ENCODE measurements at places on chromosomes 1 and 21.

DNA sequence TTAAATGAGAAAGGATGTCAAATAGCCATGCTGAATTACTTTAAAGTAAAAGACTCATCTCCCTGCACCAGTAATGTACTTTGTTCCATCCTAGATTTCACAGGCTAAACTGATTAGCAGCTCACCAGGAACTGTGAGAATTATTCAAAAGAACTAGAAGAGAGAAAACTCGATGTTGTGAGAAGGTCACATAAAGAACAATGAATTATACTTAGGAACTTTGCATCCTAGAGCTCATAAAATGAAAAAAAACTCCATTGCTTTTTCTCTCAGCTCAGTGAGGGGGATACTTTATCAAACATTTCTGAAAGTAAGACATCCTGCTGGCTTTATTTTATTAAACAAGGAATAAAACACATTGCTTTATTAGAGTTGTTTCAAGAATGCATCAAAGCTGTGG, 278.5 kb downstream of the MRPL39 start:
- H3K4me3 ChIP-seq = no peak overlapping the region
- no peak overlapping the region for H3K27ac ChIP-seq
- no peak for DNase-seq
- no peaks in the 10 kb centered on the region for H3K36me3 ChIP-seq
- H3K27me3 ChIP-seq = no peaks in the 10 kb centered on the region

- H3K27me3 ChIP-seq = no peaks in the 10 kb centered on the region
- no peak overlapping the region for H3K27ac ChIP-seq
- H3K4me1 ChIP-seq = peaks cover 3% of the 10 kb centered on the region
These were observed 9.0 kb downstream of the HCRTR1 start for GRCh38 chr1:31626223-31627207.

- no peaks in the 10 kb centered on the region for H3K27me3 ChIP-seq
- no peaks in the 10 kb centered on the region for H3K36me3 ChIP-seq
- no peak overlapping the region for H3K27ac ChIP-seq
- H3K4me3 ChIP-seq = no peak overlapping the region
These were observed 114.8 kb upstream of the PTGFR start for GRCh38 chr1:78375996-78376395.

- H3K4me3 ChIP-seq = no peak overlapping the region
- no peaks in the 10 kb centered on the region for H3K4me1 ChIP-seq
These were observed 26.3 kb downstream of the RGS8 start for GRCh38 chr1:182658055-182658454.

- no peak for DNase-seq
- no peak overlapping the region for H3K4me3 ChIP-seq
- H3K4me1 ChIP-seq = no peaks in the 10 kb centered on the region
- no peak overlapping the region for H3K27ac ChIP-seq
- no peaks in the 10 kb centered on the region for H3K36me3 ChIP-seq
These were observed 112.8 kb downstream of the PRRX1 start for GRCh38 chr1:170776777-170777176.

- no peak overlapping the region for H3K27ac ChIP-seq
- no peaks in the 10 kb centered on the region for H3K4me1 ChIP-seq
- H3K27me3 ChIP-seq = peaks cover 2% of the 10 kb centered on the region
- DNase-seq = no peak
- H3K36me3 ChIP-seq = no peaks in the 10 kb centered on the region
- H3K4me3 ChIP-seq = no peak overlapping the region
These were observed 630.4 kb downstream of the PTPRC start for GRCh38 chr1:199269241-199269640.

GRCh38 chr1:212908971-212909370, 41.4 kb upstream of the VASH2 start:
- peaks cover 1% of the 10 kb centered on the region for H3K27me3 ChIP-seq
- H3K27ac ChIP-seq = no peak overlapping the region
- no peaks in the 10 kb centered on the region for H3K36me3 ChIP-seq
- no peaks in the 10 kb centered on the region for H3K4me1 ChIP-seq

DNA sequence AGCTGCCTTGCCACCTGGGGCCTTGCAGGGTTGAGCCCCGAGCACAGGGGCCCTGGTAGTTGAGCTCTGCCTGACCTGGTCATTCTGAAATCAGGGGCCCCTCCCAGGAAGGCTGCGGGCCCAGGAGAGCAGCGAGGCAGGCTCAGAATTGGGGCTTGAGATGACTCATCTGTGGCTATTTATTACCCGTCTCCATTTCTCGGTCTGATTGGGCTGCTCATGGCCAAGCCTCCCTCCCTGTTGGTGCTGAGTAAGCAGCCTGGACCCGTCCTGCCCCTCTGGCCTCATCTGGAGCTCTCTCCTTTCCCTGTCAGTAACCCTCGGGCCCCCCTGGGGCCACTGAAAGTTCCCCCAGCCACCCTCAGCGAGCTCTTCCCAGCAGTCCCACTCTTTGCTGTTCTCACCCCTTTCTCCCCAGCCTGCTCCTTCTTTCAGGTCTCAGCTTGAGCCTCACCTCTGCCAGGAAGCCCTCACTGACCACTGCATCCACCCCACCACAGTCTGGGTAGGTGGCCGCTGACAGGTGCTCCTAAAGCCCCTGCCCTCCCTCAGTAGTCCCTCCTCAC, 11.0 kb upstream of the TNFRSF8 start:
- H3K27me3 ChIP-seq = no peaks in the 10 kb centered on the region
- H3K4me1 ChIP-seq = peaks cover 6% of the 10 kb centered on the region
- no peak overlapping the region for H3K4me3 ChIP-seq
- no peaks in the 10 kb centered on the region for H3K36me3 ChIP-seq

DNA sequence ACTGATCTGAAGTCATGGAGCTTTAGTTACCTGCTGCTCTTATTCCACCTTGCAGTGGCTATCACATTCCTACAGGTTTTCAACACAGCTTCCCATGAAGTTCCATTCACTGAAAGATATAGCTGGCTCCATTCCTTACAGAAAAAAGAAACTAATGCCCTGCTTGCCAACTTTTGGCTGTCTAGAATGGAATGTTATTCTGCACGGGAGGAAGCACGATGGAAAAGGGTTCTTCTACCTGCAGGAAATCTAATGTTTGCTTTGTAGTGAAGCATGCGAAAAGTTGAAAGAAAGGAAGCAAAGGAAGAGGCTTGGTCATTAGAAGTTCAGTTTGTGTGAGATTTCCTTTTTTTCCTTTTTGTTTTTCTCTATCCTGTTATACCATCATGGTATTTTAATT, 32.6 kb downstream of the GIPC2 start:
- no peak overlapping the region for H3K4me3 ChIP-seq
- no peaks in the 10 kb centered on the region for H3K36me3 ChIP-seq
- no peaks in the 10 kb centered on the region for H3K4me1 ChIP-seq
- H3K27ac ChIP-seq = no peak overlapping the region
- H3K27me3 ChIP-seq = peaks cover 2% of the 10 kb centered on the region
- no peak for DNase-seq

GRCh38 chr1:33372677-33373076, 51.8 kb upstream of the A3GALT2 start:
- H3K4me3 ChIP-seq = no peak overlapping the region
- peaks cover 18% of the 10 kb centered on the region for H3K4me1 ChIP-seq
- no peaks in the 10 kb centered on the region for H3K36me3 ChIP-seq
- no peak for DNase-seq
- H3K27ac ChIP-seq = no peak overlapping the region
- no peaks in the 10 kb centered on the region for H3K27me3 ChIP-seq

DNA sequence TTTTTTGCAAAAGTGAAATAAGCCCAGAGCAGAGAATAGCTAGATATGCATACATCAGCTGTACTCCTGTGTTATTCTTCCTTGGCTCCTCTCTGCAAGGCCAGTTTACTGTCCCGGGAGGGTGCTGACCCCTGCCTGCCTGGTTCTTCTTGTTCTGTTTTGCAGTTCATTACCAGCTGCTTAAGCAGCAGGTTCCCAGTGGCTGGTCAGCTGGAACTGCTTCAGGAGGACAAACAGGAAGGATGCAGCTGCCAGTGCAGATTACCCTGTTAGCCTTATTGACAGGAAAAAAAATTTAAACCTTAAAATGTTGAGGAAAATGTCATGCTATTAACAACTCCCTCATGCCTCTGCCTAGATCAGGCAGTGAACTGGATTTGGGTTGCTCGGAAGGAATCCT, 16.0 kb upstream of the LRIG2 start:
- H3K36me3 ChIP-seq = no peaks in the 10 kb centered on the region
- H3K27ac ChIP-seq = no peak overlapping the region
- peaks cover 17% of the 10 kb centered on the region for H3K4me1 ChIP-seq
- H3K4me3 ChIP-seq = no peak overlapping the region
- DNase-seq = no peak

GRCh38 chr1:8314346-8315280, 3.3 kb upstream of the SLC45A1 start:
- H3K36me3 ChIP-seq = no peaks in the 10 kb centered on the region
- H3K27me3 ChIP-seq = peaks cover 15% of the 10 kb centered on the region
- H3K27ac ChIP-seq = no peak overlapping the region
- no peak overlapping the region for H3K4me3 ChIP-seq
- H3K4me1 ChIP-seq = peaks cover 36% of the 10 kb centered on the region

- peaks cover 8% of the 10 kb centered on the region for H3K27me3 ChIP-seq
- DNase-seq = no peak
- no peaks in the 10 kb centered on the region for H3K36me3 ChIP-seq
- no peak overlapping the region for H3K4me3 ChIP-seq
- no peaks in the 10 kb centered on the region for H3K4me1 ChIP-seq
- H3K27ac ChIP-seq = no peak overlapping the region
These were observed 2.0 kb upstream of the RAB7B start for GRCh38 chr1:206005234-206005633.

DNA sequence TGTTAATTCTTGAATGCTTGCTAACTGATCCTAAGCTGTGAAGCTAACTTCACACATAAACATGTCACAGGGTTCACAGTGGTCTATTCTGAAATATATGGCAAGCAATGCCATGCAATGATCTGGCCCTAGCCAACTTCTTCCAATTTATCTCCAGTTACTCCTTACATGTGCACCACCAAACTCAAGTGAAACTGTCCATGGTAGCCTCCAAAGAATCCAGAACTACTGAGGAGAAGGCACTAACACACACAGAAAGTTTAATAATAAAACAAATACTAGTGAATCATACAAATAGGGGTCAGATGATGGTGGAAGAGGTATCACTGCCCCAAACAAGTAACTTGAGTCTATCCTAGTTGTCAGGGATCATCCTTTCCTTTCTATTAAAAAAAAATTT, 172.6 kb upstream of the RAB4A start:
- no peak overlapping the region for H3K4me3 ChIP-seq
- no peak overlapping the region for H3K27ac ChIP-seq
- no peaks in the 10 kb centered on the region for H3K27me3 ChIP-seq
- DNase-seq = no peak
- no peaks in the 10 kb centered on the region for H3K36me3 ChIP-seq

GRCh38 chr1:203169770-203170520, 5.7 kb downstream of the MYBPH start:
- H3K27ac ChIP-seq = no peak overlapping the region
- no peak overlapping the region for H3K4me3 ChIP-seq
- no peaks in the 10 kb centered on the region for H3K36me3 ChIP-seq
- H3K27me3 ChIP-seq = peaks cover 9% of the 10 kb centered on the region

- no peak overlapping the region for H3K27ac ChIP-seq
- H3K4me1 ChIP-seq = no peaks in the 10 kb centered on the region
- no peak overlapping the region for H3K4me3 ChIP-seq
- DNase-seq = no peak
- H3K36me3 ChIP-seq = no peaks in the 10 kb centered on the region
- no peaks in the 10 kb centered on the region for H3K27me3 ChIP-seq
These were observed 218.7 kb downstream of the DAB1 start for GRCh38 chr1:57204942-57205787.

GRCh38 chr1:183884526-183884925, 79.6 kb downstream of the RGL1 start:
- H3K27ac ChIP-seq = no peak overlapping the region
- H3K4me3 ChIP-seq = no peak overlapping the region
- H3K27me3 ChIP-seq = no peaks in the 10 kb centered on the region

GRCh38 chr21:15203740-15204139, 138.9 kb upstream of the NRIP1 start:
- no peaks in the 10 kb centered on the region for H3K4me1 ChIP-seq
- no peak overlapping the region for H3K27ac ChIP-seq
- H3K27me3 ChIP-seq = peaks cover 4% of the 10 kb centered on the region

- H3K4me1 ChIP-seq = no peaks in the 10 kb centered on the region
- H3K27ac ChIP-seq = no peak overlapping the region
- H3K27me3 ChIP-seq = no peaks in the 10 kb centered on the region
- no peaks in the 10 kb centered on the region for H3K36me3 ChIP-seq
- H3K4me3 ChIP-seq = no peak overlapping the region
- no peak for DNase-seq
These were observed 10.3 kb upstream of the LAD1 start for GRCh38 chr1:201409440-201409839.

DNA sequence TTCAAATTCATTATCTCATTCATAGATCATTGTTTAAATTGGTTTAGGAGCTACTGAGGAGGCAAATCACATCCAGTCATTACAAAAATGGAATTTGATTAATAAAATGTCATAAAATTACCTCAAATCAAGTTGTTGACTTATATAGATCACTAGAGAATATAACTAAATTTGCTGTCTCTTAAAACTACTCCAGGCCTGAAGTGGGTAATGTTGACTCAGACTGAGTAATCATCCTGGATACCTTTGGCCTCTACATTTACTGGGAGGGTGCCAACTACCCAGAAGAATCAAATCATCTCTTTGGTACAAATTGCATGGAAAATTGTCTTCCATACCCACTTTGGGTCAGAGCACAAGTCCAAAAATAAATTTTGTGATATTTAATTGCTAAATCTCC, 191.2 kb upstream of the GREM2 start:
- no peak for DNase-seq
- no peak overlapping the region for H3K27ac ChIP-seq
- H3K36me3 ChIP-seq = no peaks in the 10 kb centered on the region
- no peaks in the 10 kb centered on the region for H3K4me1 ChIP-seq

DNA sequence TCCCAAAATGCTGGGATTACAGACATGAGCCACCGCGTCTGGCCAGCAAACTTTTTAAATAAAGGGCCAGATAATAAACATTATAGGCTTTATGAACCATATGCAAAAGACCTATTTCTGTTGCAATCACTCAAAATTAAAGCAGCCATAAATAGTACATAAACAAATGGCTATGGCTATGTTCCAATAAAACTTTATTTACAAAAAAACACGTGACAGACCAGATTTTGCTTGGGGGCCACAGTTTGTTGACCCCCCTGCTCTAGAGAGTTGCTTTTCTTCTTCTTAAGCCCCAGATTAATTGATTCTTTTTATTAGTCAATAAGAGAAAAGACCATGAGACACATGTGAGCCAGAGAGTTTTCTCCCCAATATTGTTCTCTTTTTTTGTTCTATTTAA, 138.3 kb downstream of the MACF1 start:
- DNase-seq = no peak
- H3K27ac ChIP-seq = no peak overlapping the region
- H3K27me3 ChIP-seq = no peaks in the 10 kb centered on the region

DNA sequence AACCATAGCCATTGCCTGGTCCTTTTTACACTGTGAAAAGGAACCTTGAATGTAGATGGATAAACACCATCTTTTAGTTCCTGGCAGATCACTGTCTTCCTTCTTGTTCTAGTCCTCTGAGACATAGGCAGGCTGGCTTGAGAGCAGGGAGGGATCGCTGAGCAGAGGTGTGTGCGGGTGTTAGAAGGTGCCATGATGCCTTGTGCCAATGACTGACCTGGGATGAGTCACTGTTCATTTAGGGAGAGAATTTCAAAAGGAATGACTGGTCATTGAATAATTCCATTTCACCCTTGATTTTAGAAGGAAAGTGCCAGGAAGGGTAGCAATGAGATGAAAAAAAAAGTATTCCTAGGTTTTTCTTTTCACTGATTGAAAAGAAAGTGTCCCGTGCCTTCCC, 383.9 kb downstream of the KIF26B start:
- H3K4me3 ChIP-seq = no peak overlapping the region
- no peak overlapping the region for H3K27ac ChIP-seq
- DNase-seq = no peak
- peaks cover 3% of the 10 kb centered on the region for H3K4me1 ChIP-seq
